ENCODE measurements at places on chromosomes 1 and 21.

DNA sequence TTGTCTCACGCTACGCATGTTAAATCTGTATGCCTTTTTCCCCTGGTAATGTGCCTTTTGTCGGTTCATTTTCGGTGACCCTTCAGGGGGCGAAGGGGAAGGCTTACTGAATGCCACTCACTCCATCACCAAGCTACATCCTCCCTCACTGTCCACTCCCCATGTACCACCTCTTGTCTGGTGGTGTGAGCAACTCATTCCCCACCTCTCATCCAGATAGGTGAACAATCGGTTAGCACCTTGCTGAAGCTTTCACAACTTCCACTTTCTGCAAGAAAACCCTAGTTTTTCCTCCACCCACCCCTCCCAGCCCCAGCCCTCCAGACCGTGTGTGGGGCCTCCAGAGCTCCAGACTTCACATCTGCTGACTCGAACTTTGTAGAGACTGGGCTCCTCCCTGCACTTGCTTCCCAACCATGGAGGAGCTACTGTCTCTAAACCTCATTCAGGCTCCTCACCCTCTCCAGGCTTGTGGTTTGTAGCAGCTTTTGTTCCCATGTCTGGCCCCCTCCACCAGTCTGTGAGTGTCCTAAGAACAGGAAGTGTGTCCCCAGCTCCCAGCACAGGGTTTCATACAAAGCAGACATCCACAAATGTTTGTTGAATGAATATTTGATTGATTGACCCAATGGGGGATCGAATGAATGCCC is 48.4 kb upstream of the RUNX3 start:
- DNase-seq, result no peak

GRCh38 chr21:46605767-46606426 is 1.0 kb upstream of the S100B start:
- peak; percentile 72 for DNase-seq

DNA sequence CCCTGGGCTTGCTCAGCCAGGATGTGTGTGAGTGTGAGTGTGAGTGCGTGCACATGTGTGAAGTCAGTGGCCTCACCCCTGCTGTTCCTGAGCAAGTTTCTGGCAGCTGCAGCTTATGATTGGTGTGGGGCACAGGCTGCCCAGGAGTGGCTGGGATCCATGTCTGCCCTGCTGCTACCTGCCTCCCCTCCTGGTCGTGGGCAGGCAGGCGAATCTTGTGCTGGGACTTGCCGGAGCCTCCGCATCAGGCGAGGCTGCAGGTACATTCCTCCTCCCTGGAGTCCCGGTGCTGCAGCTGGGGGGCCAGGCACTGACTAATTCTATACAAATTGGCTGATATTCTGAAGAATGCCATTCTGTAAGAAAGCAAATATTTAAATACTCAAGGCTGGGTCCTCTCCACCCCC is 85.6 kb upstream of the WNT4 start:
- no peak for DNase-seq

- no peak for DNase-seq
Measured at GRCh38 chr1:201945863-201946223, 505 bp downstream of the LMOD1 start.

DNA sequence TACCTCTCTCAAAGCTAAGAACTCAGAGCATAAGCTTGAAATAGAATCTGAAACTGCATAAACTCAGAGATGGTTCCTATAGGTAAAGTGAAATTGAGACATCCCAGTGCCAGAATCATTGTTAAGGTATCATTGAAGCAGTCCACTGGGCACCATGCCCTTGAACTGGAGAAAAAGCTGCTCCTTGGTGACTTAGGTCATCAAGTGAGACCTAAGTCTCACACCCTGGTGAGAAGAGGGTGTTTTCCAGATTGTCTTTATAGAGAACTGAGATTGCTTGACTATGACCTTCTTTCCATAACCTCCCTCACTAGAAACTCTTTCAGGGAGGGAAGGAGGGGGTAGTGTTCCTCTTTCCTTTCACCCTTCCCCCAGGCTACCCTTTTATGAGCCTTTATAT is 9.4 kb upstream of the ATP6V1G3 start:
- DNase-seq, result peak; percentile 48

DNA sequence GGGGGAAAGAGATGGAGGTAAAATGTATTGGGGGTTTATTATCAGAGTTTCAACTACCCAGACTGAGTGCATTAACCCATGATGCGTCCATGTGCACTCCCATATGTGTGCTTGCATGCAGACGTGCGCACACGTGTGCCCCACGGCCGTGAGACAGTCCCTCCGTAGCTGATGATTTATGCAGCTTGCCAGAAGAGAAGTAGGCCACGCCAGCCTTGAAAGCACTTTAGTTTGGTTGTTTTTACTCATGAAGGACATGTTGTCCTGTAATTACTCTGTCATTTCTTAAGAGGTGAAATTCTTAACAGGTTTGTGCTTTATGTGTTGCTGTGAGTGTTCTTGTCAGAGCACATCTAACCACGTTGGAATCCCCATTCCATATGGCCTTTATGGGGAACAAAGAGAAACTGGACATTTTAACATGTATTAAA is 467.8 kb downstream of the LMO4 start:
- DNase-seq, result no peak

All from GM10248 (cell line).